ENCODE measurements at places on chromosomes 6 and 20.

- DNase-seq, result no peak
Measured at GRCh38 chr6:107118976-107119375, 3.7 kb upstream of the BEND3 start.

DNA sequence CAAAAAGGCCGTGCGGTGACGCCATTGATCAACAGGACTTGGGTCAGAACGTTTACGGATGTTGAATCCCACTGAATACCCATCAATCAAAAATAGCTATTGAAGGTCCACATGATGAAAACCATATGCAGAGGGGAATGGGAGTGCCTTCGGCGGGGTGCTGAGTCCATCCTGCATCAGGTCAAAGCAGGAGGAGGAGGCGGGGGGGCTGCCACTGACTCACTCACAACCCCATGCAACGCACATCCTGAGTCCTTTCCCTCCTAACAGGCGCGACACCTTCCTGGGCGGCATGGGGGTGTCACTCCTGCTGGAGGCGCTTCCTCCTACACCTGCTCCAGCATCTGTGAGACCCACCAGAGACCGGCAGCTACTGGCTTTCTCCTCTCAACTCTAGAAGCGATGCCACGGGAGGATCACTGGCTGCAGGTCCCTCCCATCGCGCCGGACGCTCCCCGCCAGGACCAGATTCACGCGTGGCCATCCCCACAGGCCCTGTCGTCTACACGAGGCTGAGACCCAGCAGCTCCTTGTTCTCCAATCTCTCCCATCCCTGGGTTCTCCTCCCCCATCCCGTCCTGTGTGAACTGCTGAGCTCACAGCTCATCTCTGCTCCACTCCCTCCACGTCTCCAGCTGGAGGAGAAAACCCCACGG is 170.6 kb upstream of the THBS2 start:
- DNase-seq, result no peak

DNA sequence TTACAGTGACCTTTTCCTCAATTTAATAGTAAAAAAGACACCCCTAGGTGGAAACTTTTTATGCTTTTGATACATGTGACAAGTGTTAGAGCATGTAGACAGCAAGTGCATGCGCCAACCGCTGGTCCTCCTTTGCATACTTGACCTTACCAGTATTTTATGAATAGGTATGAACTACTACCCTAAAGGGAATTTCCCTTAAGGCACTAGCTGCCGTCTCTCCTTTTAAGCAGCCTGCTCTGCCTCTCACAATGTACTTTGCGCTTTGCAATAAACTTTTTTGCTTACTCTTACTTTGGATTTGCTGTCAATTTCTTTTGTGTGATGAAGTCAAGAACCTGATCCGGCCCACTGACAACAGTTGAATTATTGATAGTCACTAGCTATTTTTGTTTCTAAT is 50.6 kb upstream of the ZNF133 start:
- DNase-seq, result no peak

DNA sequence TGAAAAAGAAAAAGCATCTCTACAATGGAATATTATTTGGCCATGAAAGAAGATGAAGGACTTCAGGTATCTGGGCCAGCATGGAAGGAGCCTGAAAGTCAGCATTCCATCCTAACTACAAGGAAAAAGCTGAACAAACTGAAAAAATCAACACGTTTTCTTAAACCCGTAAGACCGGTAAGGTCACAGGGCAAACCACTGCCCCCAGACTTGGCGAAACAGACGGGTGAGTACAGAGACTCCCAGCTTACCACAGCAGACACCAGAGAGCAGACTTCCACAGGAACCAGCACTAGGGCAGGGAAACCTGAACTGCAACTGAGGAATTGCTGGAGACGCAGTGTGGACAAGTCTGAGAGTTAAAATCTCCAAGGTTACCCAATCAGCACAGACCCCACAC is 31.4 kb downstream of the BEND3 start:
- DNase-seq, result no peak

- DNase-seq, result no peak
Measured at GRCh38 chr6:107776415-107776814, 47.7 kb downstream of the SCML4 start.

- no peak for DNase-seq
Measured at GRCh38 chr20:16563066-16563806, 10.0 kb downstream of the KIF16B start.

DNA sequence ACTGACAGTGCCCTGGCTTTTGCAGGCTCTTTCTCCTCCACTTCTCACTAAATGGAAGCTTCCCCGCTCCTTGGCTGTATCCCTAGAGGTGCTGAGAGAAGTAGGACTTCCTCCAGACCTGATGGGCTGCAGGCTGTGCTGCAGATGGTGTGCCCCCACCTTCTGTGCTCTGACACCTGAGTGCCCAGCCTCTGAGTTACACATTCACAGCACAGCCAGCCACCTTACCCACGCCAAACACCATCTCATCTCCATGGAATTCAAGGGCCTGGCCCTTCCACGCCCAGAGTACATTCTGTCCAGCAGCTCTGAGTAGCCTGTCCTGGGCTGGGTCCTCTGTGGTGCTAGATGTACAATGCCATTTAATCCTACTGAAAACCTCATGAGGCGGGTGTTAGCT is 5.3 kb downstream of the SFTA2 start:
- no peak for DNase-seq

DNA sequence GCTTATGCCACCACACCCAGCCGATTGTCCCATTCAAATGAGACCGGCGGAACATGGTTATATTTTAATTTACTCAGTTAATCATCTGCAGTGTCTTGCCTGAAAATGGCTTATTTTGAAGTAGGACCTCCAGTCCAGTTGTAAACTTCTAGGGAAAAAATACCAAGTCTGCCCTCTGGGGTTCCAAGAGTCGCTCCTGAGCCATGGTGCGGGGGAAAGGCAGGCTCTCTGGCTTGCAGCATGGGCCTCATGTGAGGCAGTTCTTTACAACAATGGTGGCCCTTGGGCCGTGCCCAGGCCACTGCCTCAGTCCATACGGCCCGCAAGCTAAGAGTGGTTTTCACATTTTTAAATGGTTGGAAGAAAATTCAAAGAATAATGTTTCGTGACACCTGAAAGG is 62.7 kb upstream of the XRN2 start:
- no peak for DNase-seq

- DNase-seq, result no peak
Measured at GRCh38 chr6:110542311-110543024, 66.1 kb upstream of the SLC22A16 start.

All from SHP77 treated with DMSO at 0.1 percent for 48 hours (cell line).